ENCODE measurements at places on chromosomes 6 and 20.

- no peak for DNase-seq
These were observed 137.0 kb downstream of the KCNQ5 start for GRCh38 chr6:72758901-72759300.

GRCh38 chr20:40776466-40777457 lies 87.7 kb upstream of the MAFB start:
- no peak for DNase-seq

- no peak for DNase-seq
These were observed 170.3 kb upstream of the KCNG1 start for GRCh38 chr20:51193066-51193772.

GRCh38 chr20:57133926-57134650 lies 132.4 kb downstream of the BMP7 start:
- no peak for DNase-seq

DNA sequence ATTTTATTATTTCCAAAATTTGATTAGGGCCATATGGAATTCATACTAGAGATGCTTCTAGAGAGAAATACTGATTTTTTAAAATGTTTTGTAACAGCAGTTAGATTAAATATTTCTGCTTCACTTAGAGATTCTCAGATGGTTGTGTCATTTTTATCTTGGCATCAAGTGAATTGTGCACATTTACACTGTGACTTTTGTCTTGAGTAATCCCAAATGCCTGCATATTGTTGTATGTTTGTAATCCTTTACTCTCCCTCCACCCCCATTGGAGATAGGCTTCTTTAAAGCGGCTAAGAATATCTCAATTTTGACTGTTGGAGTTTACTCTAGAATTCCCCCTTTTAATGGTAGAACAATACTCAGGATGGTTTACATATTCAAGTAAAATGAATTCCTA lies 19.0 kb downstream of the STX16 start:
- no peak for DNase-seq

DNA sequence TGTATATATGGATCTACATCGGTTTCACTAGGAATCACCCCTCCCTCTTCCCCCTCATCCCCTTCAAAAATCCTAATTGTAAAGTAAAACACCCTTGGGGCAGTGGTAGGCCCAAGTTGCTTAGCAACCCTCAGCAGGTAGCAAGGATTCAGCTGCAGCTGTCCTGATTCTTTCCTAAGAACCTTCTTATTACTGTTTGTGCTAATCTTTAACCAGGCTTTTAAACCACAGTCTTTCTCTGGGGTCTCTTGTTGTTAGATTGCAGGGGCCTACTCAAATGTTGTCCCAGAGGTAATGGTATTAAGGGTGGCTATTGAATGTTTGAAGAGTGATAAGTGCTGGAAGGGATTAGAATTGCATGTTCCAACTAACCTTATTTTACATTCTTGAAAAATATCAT lies 46.4 kb downstream of the PRL start:
- no peak for DNase-seq

DNA sequence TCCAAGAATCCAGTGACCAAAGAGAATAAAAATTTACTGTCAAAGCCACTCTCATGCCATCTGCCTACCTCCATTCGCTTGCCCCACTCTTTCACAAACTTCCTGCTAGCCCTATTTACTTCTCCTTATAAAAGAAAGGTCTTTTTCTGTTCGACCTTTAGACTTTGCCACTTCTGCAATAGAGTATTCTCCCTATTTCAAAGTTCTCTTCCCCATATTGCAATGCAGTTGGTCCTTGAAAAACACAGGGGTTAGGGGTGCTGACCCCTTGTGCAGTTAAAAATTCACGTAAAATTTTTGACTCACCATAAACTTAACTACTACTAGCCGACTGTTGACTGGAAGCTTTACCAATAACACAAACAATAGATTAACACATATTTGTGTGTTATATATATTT lies 15.0 kb downstream of the CCN2 start:
- DNase-seq: no peak

DNA sequence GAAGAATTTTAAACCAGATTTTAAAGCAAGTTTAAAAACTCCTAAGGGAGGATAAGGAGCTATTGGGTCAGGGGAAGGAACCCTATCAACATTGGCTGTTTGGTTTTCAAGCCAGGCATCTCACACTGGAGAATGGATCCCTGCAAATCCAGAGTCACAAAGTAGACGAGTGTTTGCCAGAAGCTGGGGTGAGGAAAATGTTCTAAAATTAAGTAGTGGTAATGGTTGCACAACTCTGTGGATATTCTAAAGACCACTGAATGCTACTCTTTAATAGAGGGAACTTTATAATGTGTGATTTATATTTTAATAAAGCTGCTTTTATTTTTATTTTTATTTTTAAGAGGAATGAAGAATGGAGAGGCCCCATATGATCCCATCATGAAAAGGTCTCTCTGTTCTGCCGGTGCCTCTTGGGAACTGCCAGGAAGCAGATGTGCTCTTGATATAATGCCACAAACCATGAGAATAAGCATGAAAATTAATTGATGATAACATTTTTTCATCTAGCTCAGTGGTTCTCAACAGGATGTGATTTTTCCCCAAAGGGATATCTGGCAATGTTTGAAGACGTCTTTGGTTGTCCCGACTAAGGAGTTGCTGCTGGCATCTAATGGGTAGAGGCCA lies 379.0 kb upstream of the CNR1 start:
- DNase-seq: no peak

Data from activated CD4-positive, alpha-beta T cell treated with anti-CD3 and anti-CD28 coated beads for 24 hours (primary cell).